ENCODE measurements at places on chromosomes 3 and 15. TPM values are rescaled to one million over a fixed set of nuclear protein-coding genes. Genes with fewer than 3 reads are reported as not detected.

DNA sequence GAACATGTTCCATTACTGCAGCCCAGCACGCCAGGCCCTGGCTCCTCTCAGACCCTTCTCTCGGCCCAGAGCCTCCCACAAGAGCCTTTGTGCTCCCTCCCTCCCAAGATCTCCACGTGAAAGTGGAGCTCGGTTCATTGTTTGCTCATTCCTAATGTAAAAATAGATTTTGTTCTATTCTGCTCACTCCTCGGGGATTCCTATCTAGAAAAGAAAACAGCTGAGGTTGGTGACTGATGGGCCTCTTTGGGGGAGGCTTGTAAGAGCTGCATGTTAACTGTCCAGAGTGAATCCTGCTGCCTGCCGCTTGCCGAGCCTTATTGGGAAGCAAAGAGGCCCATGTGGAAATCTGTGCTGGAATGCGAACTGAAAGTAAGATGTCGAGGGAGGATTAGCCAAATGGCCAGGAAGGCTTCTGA, 267.1 kb downstream of the LRTM1 start:
- DNase-seq: no peak

The DLL4 gene
- total RNA-seq: 1.1 TPM

The ZPLD1 gene
- not detected for total RNA-seq

The IL17RB gene
- total RNA-seq: 1.2 TPM

Data from K562 (cell line).